HCT116 (cell line): ENCODE measurements at places on chromosomes 3 and 15. TPM values are rescaled to one million over a fixed set of nuclear protein-coding genes. Genes with fewer than 3 reads are reported as not detected.

Gene SLC15A2
- total RNA-seq: 0.96 TPM

Gene PIF1
- 34.9 TPM for total RNA-seq

Gene TRANK1
- 1.1 TPM for total RNA-seq

Gene ZNF502
- total RNA-seq: 1.5 TPM

Gene KBTBD12
- total RNA-seq: not detected

Gene ACKR2
- total RNA-seq: 0.76 TPM

- DNase-seq: no peak
These were observed 46.9 kb downstream of the RAB11A start for GRCh38 chr15:65916041-65916663.

DNA sequence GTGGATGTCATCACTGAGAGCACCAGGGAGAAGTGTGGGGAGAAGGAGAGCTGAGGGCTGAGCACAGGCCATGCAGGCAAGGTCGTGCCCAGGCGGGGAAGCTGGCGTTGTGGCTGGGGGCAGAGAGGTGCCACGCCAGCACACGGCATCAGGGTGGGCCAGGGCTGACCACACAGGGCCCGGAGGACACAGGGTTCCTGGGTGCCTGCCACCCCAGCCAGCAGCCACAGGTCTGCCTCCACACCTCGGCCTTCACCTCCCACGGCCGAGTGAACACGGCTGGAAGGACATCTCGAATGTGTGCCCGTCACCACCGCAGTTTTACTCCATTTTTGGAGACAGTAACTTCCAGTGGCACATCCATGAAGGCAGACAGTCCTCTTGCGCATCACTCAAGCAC lies 77.1 kb downstream of the ATP10A start:
- DNase-seq: no peak

GRCh38 chr3:72818905-72819304 lies 29.3 kb downstream of the SHQ1 start:
- DNase-seq: no peak

DNA sequence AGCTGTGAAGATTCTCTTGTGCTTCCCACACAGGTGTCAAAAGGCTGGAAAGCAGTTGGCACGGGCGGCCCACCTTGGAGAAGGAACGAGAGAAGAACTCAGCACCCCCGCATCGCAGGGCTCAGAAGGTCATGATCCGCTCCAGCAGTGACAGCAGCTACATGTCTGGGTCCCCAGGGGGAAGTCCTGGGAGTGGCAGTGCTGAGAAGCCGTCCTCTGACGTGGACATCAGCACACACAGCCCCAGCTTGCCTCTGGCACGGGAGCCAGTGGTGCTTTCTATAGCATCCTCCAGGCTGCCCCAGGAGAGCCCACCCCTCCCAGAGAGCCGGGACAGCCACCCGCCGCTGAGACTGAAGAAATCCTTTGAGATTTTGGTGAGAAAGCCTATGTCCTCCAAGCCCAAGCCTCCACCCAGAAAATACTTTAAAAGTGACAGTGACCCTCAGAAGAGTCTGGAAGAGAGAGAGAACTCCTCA lies 31.4 kb downstream of the STARD5 start:
- DNase-seq: no peak

- DNase-seq: no peak
These were observed 270.6 kb upstream of the RGMA start for GRCh38 chr15:93359425-93360131.

- DNase-seq: no peak
These were observed 2.6 kb downstream of the SPG21 start for GRCh38 chr15:64987136-64987535.

- peak; percentile 49 for DNase-seq
These were observed 80.3 kb downstream of the TM4SF4 start for GRCh38 chr3:149554826-149555225.

DNA sequence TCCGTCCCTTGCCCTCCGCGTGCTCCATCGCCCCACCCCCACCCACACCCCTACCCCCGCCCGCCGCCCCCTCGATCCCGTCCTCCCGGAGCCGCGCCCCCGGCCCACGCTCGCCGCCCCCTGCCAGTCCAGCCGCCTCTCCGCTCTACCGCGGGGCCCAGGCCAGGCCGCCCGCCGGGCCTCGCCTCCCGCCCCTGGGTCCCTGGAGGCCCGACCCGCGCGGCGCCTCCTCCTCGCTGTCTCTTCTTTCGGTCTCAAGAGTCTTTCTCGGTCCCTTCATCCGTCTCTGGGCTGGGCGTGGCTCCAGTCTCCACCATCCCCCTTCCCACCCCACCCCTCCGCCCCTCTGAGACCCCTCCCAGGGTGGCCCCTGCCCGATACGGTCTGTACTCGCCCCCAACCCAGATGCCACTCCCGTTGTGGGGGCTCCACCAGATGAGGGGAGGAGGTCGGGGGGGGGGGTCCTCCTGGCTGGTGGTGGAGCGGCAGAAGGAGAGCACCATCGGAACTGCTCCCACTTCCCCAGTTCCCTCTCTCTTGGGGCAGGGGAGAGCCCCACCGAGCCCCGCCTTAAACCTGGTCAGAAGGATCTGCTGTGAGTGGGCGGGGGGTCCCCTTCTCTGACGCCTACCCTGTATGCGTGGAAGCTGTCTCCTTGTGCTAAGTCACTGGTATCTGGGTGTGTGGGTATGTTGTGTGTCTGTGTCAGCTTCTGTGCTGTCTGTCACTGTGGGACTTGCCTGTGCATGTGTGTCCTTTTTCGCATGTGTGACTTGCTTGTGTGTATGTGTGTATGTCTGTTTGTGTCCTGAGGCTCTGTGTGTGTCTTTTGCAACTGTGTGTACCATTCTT lies 1.0 kb downstream of the PRKCD start:
- no peak for DNase-seq

DNA sequence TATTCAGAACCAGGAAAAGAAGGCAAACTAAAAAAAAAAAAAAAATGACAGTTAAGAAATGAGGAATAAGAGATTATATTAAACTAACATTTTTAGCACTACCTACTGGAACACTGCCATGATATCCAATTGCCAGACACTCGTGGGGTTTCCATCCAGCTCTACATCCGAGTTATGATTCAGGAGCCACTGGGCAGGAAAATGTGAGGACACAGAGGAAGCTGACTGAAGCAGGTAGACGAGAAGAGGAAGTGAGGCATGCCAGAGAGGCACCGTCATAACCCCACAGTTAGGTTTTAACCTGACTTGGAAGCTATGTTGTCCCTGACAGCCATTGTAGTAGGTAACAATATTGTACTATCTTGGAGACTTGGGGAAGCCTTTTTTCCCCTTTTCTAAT lies 495.0 kb downstream of the NLGN1 start:
- DNase-seq: no peak
